H9 (cell line): ENCODE measurements at places on chromosomes 1 and 21. TPM values are rescaled to one million over a fixed set of nuclear protein-coding genes. Genes with fewer than 3 reads are reported as not detected.

S100A2 gene
- 0.57 and 0.92 TPM in 2 replicates for total RNA-seq

RHCE gene
- total RNA-seq: 0.26 and 0.90 TPM in 2 replicates

SIM2 gene
- total RNA-seq: not detected in 2 replicates

VHLL gene
- total RNA-seq: not detected in 2 replicates

PRDX6 gene
- total RNA-seq: 533 and 541 TPM in 2 replicates

PPIH gene
- total RNA-seq: 87.5 and 89.3 TPM in 2 replicates

DNA sequence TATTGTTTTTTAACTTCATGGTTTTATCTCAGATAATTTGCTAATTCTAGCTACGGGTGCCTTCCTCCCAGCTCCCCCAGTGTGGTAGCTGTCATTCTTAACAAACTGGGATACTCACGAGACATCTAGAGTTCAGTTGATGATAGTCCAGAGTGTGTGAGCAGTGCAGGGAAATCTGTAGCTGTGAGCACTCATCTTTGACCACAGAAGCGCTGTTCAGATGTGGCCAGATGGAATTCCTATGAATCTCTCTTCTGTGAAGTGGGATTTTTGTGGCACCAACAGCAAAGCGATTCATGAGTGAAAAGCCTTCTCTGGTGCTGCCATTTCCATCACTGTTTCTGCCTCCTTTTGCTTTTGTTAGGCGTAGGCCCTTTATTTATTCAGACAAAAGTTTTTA, 125.1 kb downstream of the NFIA start:
- DNase-seq: no peak
- no peaks in the 10 kb centered on the region for H3K36me3 ChIP-seq
- H3K4me1 ChIP-seq: no peaks in the 10 kb centered on the region; the same call in 1 of the 2 replicates
- H3K27me3 ChIP-seq: no peaks in the 10 kb centered on the region
- no peak overlapping the region for H3K27ac ChIP-seq

DNA sequence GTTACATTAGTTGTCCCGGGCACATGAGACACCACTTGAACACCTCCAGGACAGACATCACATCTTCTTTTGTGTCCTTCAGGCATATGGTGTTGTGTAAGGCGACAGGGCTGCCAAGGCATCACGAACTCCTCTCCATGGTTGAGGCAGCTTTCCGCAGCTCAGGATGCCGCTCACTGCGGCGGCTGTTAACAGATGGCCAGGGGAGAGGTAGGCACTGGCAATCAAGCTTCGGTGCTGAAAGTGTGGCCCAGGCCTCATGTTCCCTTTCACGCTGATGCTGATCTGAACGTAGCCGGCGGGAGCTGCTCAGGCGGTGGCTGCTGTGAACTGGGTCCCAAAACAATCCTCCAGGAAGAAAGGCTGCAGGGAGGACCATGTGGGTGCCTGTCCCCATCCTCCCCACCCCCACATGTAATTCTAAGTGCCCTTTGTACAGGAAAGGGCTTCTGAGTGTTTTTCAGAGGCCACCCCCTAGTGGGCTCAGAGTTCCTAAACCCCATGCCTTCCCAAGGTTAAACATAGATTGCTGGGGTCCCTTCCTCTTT, 287.1 kb upstream of the AJAP1 start:
- no peaks in the 10 kb centered on the region for H3K27me3 ChIP-seq
- DNase-seq: no peak
- H3K4me1 ChIP-seq: peaks cover 2% of the 10 kb centered on the region; the same call in 1 of the 2 replicates
- no peaks in the 10 kb centered on the region for H3K36me3 ChIP-seq

GRCh38 chr1:24162201-24162600, 19.3 kb upstream of the IL22RA1 start:
- no peaks in the 10 kb centered on the region for H3K27me3 ChIP-seq
- H3K36me3 ChIP-seq: peaks cover 11% of the 10 kb centered on the region
- no peak for DNase-seq
- no peak overlapping the region for H3K27ac ChIP-seq
- no peaks in the 10 kb centered on the region for H3K4me1 ChIP-seq

DNA sequence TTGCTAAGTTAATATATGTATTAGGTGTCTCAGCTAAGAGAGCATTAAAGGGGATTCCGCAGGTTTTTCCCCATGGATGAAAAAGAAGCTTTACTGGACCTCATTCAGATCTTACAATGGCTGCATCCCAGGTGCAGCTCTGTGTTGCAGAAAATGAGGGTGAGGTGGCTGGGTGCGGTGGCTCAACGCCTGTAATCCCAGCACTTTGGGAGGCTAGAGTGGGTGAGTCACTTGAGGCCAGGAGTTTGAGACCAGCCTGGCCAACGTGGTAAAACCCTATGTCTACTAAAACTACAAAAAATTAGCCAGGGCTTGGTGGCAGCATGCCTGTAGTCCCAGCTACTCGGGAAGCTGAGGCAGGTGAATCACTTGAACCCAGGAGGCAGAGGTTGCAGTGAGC, 58.5 kb upstream of the MORC3 start:
- DNase-seq: no peak
- H3K27me3 ChIP-seq: no peaks in the 10 kb centered on the region
- no peak overlapping the region for H3K27ac ChIP-seq

GRCh38 chr1:58248791-58249190, 297.7 kb downstream of the OMA1 start:
- no peak overlapping the region for H3K27ac ChIP-seq
- H3K4me1 ChIP-seq: no peaks in the 10 kb centered on the region; the same call in none of the 2 replicates
- no peaks in the 10 kb centered on the region for H3K36me3 ChIP-seq
- peaks cover 16% of the 10 kb centered on the region for H3K27me3 ChIP-seq

DNA sequence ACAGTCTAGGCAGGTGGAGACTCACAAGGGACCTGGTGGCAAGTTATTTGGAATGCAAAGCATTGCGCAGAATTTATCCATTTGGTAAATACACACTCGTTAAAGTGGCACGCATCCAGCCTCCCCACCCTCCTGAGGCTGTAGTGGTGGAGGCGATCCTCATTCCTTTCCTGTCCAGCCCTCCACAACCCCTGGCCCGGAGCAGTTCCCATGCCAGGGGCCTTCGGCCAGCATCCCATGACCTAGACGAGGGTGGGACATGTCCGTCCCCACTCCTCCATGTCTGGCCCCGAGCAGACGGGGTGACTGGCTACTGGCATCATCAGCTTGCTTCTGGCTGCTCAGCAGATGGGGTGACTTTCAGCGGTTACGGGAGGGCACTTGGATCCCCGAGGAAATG, 281.5 kb upstream of the VAMP3 start:
- no peaks in the 10 kb centered on the region for H3K27me3 ChIP-seq
- H3K4me1 ChIP-seq: no peaks in the 10 kb centered on the region
- no peak overlapping the region for H3K27ac ChIP-seq
- no peak overlapping the region for H3K4me3 ChIP-seq
- DNase-seq: no peak

- no peak for DNase-seq
- H3K4me3 ChIP-seq: no peak overlapping the region
- no peaks in the 10 kb centered on the region for H3K27me3 ChIP-seq
- H3K4me1 ChIP-seq: no peaks in the 10 kb centered on the region
Observed at GRCh38 chr1:198333744-198334143, 176.9 kb downstream of the NEK7 start.

DNA sequence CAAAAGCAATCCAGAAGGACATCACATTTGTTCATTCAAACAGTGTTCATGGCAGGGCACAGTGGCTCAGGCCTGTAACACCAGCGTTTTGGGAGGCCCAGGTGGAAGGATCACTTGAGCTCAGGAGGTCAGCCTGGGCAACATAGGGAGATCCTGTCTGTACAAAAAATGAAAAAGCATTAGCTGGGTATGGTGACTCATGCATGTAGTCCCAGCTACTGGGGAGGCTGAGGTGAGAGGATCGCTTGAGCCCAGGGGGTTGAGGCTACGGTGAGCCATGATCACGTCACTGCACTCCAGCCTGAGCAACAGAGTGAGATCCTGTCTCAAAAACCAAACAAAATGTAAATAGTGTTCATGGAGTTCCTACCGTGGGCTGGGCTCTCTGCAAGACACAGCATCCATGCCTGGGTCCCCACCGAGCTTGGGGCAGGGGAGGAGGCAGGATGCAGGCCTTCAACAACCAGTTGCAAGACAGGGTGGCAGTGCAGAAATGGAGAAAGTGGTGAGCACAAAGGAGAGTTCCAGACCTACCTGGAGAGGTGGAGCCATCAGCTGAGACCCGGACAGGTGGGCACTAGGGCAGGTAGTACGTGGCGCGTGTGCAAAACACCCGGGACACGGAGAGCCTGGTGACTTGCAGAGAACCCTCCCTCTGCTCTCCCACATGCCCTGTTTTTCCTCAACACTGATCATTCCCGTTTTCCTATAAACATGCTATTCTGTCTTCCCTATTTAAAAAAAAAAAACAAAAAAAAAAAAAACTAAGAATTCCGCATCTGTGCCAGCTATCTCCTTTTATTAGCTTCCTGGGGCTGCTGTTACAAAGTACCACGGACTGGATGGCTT, 138.9 kb downstream of the TOMM20 start:
- DNase-seq: no peak
- no peaks in the 10 kb centered on the region for H3K27me3 ChIP-seq
- H3K4me1 ChIP-seq: peaks cover 4% of the 10 kb centered on the region; the same call in 1 of the 2 replicates
- H3K4me3 ChIP-seq: no peak overlapping the region
- H3K27ac ChIP-seq: no peak overlapping the region
